ENCODE measurements at places on chromosomes 7 and 10.

DNA sequence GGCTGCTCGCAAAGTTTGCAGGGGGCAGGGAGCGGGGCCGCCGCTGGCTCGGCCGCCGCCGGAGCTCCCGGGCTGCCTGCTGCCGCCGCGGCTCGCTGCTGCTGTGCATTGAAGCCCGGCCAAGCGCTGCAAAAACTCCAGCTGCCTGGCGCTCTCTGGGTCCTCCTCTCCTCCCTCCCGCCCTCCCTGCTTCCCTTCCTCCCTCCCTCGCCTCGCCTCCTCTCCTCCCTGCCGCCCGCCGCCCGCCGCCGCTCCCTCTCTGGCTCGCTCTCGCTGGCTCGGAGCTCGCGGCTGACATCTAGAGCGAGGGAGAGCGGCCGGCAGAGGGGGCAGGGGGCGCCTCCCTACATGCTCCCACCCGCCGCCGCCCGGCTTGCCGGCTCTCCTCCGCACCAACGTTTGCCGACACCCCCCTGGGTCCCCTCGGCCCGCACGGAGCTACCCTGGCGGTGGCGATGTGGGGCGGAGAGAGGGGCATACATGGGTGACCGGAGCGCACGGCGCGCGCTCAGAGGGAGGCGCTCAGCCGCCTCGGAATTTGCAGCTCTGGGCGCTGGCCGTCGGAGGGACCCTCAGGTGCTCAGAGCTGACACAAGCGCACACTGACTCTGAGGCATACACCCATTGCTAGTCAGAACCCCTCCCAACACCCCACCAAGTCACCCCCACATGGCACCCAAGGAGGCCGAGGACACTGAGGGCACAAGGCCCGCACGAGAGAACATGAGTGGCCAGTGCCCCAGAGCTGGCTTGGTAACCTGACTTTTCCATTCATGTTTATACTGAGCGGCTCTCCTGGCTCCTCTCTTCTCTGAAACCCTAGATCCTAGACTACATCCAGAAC lies 1.2 kb upstream of the PLXNA4 start:
- DNase-seq, result no peak

GRCh38 chr10:52334595-52334994 lies 20.5 kb downstream of the DKK1 start:
- DNase-seq, result no peak

- no peak for DNase-seq
Measured at GRCh38 chr10:49299816-49300139, 808 bp downstream of the C10orf71 start.

DNA sequence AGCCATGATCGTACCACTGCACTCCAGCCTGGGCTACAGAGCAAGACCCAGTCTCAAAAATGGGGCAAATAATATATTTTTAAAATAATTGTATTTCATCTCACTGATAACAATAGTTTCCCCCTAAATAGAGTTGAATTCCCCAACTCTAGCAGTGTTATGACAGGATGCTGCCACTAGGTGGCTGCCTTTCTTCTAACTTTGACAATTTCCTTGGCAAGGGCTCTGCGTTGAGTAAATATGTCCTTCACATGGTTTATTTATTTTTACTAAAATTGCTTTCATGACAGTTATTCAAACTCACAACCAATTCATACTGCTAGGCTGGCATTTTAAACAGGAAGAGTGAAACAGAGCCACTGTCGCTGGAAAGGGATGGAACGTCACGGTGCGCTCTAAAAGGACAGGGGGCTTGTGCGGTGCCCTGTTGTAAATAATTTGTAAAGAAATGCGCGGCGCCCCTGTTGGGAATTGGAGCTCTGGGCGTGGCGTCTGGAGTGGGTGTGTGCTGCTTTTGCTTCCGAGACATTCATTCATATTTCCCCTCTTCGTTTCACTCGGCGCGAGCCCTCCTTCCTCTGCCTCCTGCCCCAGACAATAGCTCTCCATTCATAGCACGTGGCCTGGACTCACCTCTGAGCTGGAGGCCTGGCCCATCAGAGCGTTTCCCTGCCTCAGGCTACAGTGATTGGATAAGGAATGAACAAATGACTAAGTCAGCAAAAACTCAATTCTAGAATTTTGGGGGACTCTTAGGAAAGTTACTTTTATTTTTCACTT lies 20.5 kb upstream of the PITRM1 start:
- peak; percentile 41 for DNase-seq

DNA sequence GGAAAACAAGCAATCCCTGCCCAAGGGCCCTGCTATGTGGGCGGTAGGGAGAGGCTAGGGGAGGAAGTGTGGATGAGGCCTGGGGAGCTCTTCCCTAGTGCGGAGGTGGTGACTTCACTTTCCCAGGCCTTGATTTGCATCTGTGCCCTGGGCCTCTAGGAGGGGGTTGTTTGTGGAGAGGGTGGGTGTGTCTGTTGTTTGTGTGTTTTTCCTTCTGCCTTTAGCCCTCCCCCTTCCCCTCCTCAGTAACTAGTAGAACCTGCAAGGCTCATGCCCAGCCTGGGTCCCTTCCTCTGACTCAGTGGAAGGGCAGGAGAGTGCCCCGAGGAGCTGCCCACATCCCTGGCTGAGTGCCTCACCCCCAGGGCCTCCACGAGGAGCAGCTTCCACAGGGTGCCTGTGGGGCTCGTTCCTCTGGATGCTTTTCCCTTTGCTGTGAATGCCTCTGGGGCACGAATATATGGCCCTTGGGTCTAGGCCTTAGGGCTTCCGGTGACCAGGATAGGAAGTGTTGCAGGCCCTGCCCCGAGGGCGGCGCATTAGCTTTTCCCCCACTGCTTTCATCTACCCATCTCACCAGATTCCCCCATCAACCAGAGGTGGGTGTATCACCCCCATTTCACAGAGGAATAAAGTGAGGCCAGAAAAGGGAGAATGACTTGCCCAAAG lies 89.4 kb upstream of the DUSP5 start:
- DNase-seq, result no peak

GRCh38 chr10:31928549-31929260 lies at the start of gene ARHGAP12:
TSS of gene ARHGAP12 (minus strand) at chr10:31928831. CDS start at chr10:31908855, 19,976 bp downstream.
- DNase-seq, result peak; percentile 84

- DNase-seq, result no peak
Measured at GRCh38 chr10:12445701-12446334, 96.5 kb downstream of the CAMK1D start.

GRCh38 chr7:69937097-69937496 lies 338.8 kb downstream of the AUTS2 start:
- no peak for DNase-seq

DNA sequence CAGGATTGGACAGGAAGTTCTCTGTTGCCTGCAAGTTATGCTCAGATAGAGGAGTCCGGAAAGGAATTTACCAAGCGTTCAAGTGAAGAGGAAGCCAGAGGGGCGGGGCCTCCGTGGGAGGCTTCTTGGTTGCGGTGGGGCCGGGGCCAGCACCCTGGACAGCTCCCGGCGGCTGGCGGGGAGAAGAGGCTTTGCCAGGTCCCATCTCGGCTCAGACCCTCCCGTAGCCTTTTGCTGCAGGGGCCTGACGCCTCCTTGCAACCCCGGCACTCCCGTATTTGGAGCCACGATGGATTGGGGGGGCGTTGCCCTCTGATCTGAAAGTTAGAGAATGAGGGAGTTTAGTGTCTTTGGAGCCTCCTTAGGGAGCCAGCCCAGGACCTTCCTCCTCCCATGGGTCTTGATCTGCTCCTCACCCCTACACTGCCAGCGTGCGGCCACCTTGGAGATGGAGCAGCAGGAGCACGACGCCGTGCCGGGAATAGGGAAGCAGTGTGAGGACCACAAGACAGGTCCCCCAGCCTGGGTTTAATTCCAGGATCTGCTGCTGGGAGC lies 3.1 kb upstream of the SLC18A3 start:
- DNase-seq, result peak; percentile 43

DNA sequence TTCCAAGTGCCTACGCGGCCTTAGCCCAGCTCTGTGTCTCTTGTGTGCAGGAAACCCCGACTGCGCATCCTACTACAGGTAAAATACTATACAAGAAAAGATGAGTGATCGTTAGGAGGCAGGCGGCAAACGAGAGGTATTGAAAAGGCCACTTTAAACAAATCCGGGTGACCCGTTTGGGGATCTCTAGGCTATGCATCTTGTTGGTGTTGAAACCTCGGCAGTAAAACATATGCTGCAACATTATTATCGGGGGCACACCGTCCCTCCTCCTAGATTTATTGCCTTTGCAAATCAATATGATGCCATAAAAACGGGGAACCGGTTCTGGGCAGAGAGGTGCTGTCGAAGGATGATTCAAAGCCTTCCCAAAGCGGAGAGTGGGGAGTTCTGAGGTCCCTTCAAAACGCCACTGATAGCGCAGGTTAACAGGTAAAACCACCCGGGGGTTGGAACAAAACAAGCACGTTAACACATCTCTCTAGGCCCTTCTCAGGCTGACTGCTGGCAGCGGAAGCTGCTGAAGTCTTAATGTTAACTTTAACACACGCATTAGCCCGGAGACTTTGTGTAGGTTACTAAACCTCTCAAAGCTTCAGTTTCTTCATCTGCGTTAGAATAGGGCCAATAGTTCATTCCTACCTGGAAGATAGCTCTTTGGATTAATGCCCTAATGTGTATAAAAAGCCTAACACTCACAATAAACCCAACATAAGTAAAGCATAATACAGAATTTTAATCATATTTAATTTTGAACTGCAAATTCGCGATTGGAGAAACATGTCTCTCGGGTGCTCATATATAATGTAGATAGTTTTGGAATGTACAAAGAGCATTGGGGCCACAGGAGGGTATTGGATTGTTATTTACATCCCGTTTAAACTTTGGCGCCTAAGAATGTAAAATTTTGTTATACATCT lies 2.6 kb upstream of the TBX20 start:
- DNase-seq, result no peak

DNA sequence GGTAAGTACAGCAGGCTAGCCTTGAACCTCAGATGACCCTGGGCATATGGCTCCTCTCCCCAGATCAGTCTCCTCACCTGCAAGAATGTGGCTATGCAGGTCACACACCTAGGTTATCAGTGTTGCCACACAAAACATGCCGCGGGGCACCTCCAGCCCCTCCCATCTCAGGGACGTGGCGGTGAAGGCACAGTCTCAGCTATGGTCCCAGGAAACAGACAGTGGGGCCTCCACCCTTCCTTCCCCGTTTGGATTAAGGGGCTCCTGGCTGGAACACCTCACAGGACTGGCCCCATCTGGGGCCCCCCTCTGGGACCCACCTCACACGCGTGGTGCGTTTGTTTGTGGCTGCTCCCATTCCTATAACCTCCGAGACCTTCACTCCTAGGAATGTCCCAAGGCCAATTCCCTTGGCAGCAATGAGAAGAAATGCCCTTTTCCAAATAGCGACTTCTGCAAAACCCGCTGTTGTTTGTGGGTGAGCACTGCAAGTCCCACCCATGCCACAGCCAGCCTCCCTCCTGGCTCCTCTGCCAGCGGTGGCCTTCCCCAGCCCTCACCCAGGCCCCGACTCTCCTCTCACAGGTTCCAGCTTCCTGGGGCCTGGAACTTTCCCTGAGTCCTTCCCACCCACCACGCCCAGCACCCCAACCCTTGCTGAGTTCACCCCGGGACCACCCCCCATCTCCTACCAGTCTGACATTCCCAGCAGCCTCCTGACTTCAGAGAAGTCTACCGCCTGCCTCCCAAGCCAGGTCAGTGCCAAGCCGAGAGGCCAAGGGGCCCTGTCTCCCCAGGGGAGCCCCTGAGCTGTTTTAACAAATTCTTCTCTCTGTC lies 17.1 kb downstream of the ZMIZ2 start:
- no peak for DNase-seq
